Left lung (tissue), 14 donors: ENCODE measurements at places on chromosomes 11 and 22. TPM values are rescaled to one million over a fixed set of nuclear protein-coding genes. Genes with fewer than 3 reads are reported as not detected.
A peak's percentile ranks its signal among the peaks of the same experiment; 100 is the strongest.

DNA sequence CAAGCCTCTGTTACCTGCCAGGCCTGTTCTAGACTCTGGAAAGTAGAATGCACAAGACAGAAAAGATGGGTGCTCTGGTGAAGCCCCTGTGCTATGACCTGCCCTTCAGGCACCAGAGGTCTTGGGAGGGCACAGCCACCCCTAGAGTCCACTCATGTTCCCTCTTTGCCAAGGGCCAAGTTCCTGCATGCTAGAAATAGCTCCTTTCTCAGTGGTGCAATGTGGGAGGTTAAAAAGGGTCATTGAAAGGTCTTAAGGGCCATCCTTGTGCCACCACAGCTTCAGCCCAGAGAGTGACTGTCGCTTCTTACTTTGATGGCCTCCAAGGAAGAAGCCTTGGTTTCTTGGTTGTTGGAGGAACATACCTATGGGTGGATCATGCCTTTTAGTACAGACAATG, 84.6 kb upstream of the PARVA start:
- no peak overlapping the region for H3K4me3 ChIP-seq
- no peak for DNase-seq
- H3K27ac ChIP-seq = no peak overlapping the region
- peaks cover 6% of the 10 kb centered on the region for H3K4me1 ChIP-seq
- no peaks in the 10 kb centered on the region for H3K27me3 ChIP-seq

DNA sequence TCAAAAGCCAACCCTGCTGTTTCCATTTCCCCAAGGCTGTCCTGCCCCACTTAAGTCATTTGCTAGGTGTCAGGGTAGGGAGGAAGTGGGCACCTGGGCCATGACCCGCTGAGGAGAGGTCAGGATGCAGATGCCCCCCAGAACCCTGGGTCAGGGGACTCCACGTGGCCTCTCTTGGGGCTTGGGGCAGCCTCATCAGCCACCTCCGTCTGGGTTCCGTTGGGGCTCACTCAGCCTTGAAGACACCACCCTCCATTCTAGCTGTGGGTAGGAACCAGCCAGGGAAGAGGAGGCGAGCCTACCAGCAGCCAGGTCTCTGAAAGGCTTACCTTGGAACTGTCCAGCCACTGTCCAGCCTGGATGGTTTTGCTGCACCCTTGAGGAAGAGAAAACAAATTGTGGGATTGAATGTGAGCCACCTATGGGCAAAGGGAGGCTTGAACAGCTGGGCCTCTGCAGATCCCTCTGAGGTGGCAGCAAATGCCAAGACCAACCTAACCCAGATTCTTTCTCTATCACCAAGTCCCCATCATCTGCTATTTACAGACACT, 2.5 kb downstream of the APOL4 start:
- no peaks in the 10 kb centered on the region for H3K27me3 ChIP-seq
- H3K27ac ChIP-seq = no peak overlapping the region
- no peaks in the 10 kb centered on the region for H3K36me3 ChIP-seq
- no peak for DNase-seq
- no peak overlapping the region for H3K4me3 ChIP-seq
- peaks cover 10% of the 10 kb centered on the region for H3K4me1 ChIP-seq

- peaks cover 26% of the 10 kb centered on the region for H3K4me1 ChIP-seq
- no peak overlapping the region for H3K27ac ChIP-seq
- H3K4me3 ChIP-seq = peak overlapping the region; percentile 82
- no peaks in the 10 kb centered on the region for H3K27me3 ChIP-seq
- H3K36me3 ChIP-seq = peaks cover 16% of the 10 kb centered on the region
Measured at GRCh38 chr11:57530215-57530595, 349 bp downstream of the TIMM10 start.

DNA sequence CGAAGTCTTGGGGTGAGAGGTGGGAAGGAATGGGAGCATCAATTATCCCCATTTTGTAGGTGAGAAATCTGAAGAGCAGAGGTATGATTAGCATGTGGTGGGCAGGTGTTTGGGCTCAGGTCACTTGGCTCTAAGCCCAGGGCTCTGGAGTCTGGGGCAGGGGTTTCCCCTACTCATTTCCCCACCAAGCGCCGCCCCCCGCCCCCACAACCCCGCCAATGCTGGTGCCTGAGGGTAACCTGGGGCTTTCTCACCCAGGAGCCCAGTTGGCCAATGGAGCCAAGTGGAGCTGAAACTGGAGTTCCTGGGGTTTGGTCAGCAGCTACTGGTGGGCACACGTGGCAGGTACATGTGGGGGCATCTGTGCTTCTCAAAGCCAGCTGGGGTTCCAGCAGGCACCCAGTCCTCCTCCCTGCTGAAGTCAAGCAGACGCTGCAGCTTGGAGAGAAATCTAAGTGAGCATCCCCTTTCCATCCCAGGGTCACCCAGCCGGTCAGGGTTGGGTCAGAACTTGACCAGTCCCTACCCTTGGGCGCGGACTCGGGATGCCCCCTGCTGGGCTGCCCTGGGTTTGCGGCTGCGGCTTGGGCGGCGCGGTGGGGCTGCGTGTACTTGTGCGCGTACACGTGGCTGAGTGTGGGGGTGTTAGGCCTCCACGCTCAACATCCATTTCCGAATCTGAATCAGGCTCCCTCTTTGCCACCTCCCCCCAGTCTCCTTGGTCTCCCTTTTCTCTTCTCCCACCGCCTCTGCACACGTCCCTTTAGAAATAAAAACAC, 1.7 kb upstream of the CHRM1 start:
- no peak overlapping the region for H3K4me3 ChIP-seq
- DNase-seq = no peak
- H3K27me3 ChIP-seq = peaks cover 89% of the 10 kb centered on the region
- H3K27ac ChIP-seq = no peak overlapping the region

DNA sequence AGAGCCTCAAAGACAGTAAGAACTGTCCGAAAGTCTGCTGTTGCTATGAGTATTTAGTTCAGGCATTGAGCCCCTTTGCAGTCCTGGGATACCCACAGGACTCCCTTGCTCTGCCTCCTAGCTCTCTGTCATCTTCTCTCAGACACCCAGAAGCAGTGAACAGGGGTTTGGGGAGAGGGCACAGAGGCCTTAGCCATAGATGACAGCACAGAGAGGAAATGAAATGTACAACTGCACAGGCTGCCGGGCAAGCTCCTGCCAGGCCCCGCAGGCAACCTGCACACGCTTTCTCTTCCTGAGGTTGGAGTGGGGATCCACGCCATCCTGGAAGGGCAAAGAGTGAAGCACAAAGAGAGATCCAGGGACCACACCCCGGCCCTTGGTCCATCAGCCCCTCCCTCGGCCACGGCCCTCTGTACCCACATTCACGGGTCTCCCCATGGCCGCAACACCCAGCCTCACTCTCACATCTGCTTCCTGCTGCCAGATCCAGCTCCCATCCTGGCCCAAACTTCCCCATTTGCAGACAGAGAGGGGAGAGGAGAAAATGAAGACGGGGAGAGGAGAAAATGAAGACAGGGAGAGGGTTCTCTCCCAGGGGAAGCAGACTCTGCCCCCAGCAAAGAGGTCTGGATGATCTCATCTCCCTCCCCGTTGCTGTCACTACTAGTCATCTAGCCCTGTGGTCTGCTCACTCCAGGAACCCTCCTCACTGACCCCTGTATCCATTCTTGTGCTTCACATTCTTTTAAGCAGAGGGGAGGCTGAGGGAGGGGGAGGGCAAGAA, 40.7 kb downstream of the CD6 start:
- H3K4me3 ChIP-seq = no peak overlapping the region
- no peaks in the 10 kb centered on the region for H3K36me3 ChIP-seq
- no peak overlapping the region for H3K27ac ChIP-seq

GRCh38 chr11:16117989-16118756, 238.2 kb downstream of the SOX6 start:
- H3K36me3 ChIP-seq = no peaks in the 10 kb centered on the region
- no peak overlapping the region for H3K27ac ChIP-seq
- H3K4me3 ChIP-seq = no peak overlapping the region
- no peaks in the 10 kb centered on the region for H3K4me1 ChIP-seq
- no peak for DNase-seq
- no peaks in the 10 kb centered on the region for H3K27me3 ChIP-seq

DNA sequence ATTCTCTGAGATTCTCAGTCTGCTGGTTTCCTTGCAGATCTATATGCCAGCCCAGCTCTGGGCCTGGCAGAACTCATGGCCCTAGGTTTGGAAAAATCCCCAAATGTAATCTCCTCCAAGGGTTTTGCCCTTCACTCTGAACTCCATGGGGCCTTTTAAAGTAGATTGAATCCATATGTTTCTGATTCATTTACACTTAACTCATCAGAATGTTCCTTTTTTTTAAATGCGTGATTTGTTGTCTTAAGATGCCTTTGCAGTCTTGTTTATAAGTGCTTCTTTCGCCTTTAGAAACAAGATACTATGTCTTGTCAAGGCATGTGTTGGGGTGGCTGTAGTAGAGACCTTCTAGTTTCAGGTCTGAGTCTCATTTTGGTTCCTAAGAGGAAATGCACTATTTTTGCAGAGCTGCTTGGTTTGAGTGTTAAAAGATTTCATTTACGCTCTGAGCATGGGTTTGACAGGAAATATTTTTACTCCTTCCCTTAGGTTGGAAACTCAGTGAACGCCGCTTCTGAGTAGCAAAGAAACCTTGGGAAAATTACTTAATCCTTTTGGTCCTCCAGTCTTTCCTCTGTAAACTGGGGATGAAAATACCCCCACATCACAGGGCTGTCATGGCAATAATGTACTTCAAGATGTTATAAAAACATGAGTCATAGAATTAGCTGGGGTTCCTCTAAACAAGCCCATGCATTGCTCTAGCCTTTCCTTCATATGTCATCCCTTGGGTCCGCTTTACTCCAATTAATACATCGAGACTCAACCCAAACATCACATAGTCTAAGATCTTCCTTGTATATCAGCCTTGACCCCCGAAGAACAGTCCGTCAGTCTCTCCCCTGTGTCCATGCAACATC, 83.5 kb downstream of the SNX19 start:
- no peaks in the 10 kb centered on the region for H3K4me1 ChIP-seq
- no peak overlapping the region for H3K27ac ChIP-seq
- H3K4me3 ChIP-seq = no peak overlapping the region
- DNase-seq = no peak

- H3K27ac ChIP-seq = no peak overlapping the region
- no peak overlapping the region for H3K4me3 ChIP-seq
- H3K36me3 ChIP-seq = no peaks in the 10 kb centered on the region
- no peak for DNase-seq
- peaks cover 8% of the 10 kb centered on the region for H3K27me3 ChIP-seq
Measured at GRCh38 chr11:125371431-125371935, 124.6 kb downstream of the FEZ1 start.

DNA sequence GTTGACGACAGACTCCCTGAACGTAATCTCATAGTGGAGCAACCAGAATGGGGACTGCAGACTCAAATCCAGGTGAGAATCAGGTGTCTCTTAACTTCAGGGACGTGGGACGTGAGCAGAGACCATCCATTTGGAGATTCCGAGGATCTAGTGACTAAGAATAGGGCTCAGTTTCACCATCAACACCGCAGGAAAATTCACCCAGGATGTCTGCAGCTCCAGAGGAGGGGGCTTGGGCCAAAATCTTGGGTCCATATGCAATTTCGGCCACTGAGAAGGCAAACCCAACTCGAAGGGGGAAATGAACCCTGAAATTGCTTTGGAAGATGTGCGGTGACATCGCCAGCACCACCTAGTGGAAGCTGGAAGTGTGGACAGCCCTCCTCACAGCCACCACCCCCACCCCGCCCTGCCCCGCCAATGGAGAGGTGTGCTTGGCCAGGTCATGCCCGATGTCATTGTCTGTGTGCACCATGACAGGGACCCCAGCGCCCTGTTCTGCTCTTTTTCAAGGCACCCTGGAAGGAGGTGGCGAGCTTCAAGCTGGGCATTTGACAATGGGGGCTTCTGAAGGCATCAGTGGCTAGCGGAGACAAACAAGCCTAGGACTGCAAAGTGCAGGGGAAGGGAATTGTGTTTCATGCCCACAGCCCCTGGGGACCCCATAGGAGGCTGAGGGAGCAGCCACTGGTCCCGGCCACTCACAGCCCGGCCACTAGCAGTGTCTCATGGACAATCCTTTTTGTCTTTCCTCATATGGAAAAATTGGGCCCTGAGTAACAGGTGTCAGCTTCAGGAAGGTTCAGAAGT, 24.8 kb downstream of the APOL1 start:
- peak; percentile 51 for DNase-seq
- peaks cover 17% of the 10 kb centered on the region for H3K4me1 ChIP-seq
- H3K27ac ChIP-seq = no peak overlapping the region

DNA sequence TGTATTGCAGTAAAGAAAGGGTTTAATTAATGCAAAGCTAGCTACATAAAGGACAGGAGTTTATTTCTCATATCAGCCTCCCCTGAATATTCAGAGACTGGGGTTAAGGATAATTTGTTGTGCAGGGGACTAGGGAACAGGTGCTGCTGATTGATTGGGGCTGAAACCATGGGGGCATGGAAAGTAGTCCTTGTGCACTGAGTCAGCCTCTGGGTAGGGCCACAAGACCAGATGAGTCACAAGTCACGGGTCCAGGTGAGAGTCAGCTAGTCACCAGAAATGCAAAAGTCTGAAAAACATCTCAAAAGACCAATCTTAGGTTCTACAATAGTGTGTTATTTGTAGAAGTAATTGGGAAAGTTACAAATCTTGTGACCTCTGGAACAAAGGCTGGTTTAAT, 32.9 kb upstream of the SYT13 start:
- no peaks in the 10 kb centered on the region for H3K36me3 ChIP-seq
- no peak overlapping the region for H3K27ac ChIP-seq
- no peak for DNase-seq
- H3K4me3 ChIP-seq = no peak overlapping the region
- no peaks in the 10 kb centered on the region for H3K4me1 ChIP-seq

SLC22A9 gene
- not detected for total RNA-seq

PGR gene
- 2.2 TPM for total RNA-seq

CELSR1 gene
- total RNA-seq = 59.8 TPM

RRAS2 gene
- total RNA-seq = 44.2 TPM

C11orf52 gene
- total RNA-seq = 6.2 TPM

PARVG gene
- total RNA-seq = 57.9 TPM

ISX gene
- not detected for total RNA-seq

LRRC56 gene
- 3.1 TPM for total RNA-seq

MUC15 gene
- 7.1 TPM for total RNA-seq

ART5 gene
- 0.87 TPM for total RNA-seq

USP2 gene
- total RNA-seq = 2.6 TPM

KCNJ1 gene
- total RNA-seq = not detected
